Activated CD4-positive, alpha-beta T cell treated with anti-CD3 and anti-CD28 coated beads for 48 hours (primary cell): ENCODE measurements at places on chromosomes 3 and 15.

DNA sequence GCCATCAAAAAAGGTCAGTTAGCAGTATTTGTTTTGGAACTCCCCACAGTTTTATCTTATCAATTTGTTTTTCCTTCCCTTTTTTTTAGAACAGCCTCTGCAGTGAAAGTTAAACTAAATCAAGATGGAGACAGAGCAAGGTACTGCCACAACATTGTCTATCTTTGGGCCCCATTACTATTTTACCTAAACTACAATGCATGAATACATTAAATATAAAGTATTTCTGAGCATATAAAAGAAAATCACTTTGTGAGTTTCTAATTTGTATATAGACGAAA is 139.5 kb downstream of the MEIS2 start:
- no peak for DNase-seq

GRCh38 chr15:39618063-39618823 is 37.4 kb downstream of the THBS1 start:
- no peak for DNase-seq

DNA sequence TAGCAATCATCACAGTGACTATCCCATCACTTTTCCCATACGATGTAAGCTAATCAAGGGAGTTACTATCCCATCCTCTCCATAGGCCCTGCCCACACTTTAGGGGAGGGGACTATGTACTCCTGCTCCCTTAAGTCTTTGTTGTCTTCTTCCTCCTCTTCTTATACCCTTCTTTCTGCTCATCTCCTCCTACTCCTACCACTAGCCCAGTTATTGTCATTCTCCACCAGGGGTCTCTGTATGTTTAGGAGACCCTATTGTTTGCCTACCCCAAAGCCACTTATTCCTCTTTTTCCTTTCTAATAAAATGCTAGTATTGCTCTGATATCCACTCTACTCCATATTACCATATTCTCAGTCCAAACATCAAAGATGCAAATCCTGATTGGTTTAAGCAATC is 27.8 kb downstream of the STAC start:
- DNase-seq = no peak

- peak; percentile 35 for DNase-seq
Measured at GRCh38 chr3:125055331-125055912, 375 bp downstream of the HEG1 start.

GRCh38 chr3:10628891-10629670 is 123.7 kb upstream of the ATP2B2 start:
- DNase-seq = no peak

- DNase-seq = no peak
Measured at GRCh38 chr3:178971614-178972013, 100.0 kb downstream of the ZMAT3 start.

DNA sequence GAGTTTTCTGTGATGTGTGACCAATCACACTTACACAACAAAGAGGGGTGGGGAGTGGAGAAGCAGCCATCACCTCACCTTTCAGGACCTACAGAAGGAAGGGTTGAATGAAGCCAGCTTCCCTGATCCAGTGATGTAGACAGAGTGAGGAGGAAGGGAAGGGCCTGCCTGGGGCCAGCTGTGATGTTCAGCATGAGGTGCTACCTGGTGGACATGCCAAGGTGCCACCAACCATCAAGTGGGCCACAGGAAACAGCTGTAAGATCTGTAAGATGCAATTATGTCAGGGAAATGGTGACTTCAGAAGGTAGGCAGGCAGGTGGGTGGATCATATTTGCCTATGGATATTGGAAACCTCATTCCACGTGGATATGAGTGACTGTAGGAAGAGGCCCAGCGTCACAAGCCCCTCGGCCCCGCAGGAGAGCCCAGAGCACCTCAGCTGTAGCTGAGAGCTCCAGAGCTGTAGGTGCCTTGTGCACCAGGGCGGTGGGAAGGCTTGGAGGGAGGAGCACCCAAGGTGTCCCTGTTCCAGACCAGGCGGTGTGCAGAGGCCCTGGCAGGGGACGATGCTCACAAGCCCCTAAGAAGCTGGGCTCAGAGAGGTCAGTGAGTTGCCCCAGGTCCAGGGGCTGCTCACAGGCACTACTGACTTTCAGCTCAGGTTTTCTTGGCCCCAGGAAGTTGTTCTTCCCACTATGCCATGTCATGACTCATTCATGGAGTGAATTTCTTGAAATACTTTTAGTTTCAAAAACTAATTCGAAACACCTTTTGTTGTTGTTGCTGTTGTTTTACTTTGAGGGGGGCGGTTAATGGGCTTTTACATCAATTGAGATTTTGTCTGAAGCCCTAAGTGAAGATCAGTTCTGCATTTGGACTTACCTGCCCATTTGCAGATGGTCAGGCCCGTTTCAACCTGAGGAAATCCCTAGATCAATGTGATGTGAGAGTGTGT is 94.2 kb upstream of the ALDH1A3 start:
- no peak for DNase-seq

- DNase-seq = no peak
Measured at GRCh38 chr3:3097958-3098357, 12.2 kb downstream of the IL5RA start.

DNA sequence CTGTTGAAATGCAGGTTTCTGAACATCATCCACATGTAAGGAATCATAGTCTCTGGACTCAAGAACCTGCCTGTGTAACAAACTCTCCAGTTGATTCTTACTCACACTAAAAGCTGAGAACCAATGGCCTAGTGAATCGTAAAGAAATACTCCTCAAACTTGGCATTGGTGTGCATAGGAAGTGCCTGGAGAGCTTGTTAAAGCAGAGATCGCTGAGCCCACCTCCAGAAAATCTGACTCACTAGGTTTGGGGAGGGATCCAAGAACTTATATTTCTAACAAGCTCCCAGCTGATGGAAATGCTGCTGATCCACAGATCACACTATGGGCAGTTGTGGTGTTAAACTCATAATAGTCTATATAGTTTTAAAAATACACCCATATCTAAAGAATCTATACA is 55.8 kb upstream of the LMCD1 start:
- no peak for DNase-seq

DNA sequence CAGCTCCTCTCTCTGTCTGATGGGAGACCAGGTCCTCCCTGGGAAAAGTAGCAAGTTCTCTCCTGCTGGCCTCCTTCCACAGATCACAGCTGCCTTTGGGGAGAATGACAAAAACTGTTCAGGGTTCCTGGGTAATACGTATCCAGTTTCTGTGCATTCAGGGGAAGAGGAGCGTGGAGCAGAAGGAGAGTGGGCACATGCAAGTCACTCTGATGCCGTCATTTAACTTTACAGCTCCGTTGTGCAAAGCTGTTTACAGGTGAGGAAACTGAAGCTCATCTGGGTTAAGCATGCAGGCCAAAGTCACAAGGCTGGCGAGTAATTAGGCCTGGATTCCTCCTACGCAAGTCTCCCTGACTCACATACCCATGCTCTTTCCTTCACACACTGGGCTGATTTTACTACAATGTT is 7.5 kb upstream of the TM4SF1 start:
- no peak for DNase-seq

GRCh38 chr3:78994174-78995027 is 773.4 kb downstream of the ROBO1 start:
- no peak for DNase-seq

GRCh38 chr3:169512991-169513390 is 150.5 kb downstream of the MECOM start:
- DNase-seq = no peak

- DNase-seq = no peak
Measured at GRCh38 chr15:93332168-93332553, 243.2 kb upstream of the RGMA start.

DNA sequence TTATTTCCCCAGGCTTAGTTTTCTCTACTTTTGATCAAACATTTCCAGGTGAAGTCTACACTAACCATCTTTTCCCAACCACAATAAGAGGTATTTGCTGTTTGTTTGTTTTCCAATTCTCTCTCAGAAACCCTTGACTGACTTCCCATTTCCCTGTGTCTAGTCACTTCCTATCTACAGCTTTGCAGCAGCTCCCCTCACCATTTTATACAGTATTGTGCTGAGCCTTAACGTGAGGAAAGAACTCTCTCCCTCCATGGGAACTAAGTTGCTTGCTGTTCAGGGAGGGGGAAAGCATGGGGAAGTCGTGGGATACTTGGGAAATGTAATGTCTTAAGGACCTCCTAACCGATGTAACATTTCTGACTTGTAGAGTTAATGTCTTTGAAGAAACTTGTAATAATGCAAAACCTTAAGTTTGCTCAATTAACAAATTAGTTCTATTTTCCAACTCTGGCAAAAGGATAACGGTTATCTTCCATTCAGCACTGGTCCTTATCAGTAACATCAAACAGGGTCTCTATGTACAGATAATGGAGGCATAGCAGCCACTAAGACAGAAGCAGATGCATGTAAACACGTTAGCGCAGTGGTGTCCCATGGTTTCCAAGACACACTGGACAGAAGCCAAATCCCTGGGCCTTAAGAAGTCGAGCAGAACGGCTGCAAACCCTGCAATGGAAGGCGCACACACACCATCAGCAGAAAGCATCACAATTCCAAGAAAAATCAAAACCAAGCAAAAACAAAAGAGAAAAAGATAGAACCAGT is 39.7 kb downstream of the NPTN start:
- DNase-seq = no peak

DNA sequence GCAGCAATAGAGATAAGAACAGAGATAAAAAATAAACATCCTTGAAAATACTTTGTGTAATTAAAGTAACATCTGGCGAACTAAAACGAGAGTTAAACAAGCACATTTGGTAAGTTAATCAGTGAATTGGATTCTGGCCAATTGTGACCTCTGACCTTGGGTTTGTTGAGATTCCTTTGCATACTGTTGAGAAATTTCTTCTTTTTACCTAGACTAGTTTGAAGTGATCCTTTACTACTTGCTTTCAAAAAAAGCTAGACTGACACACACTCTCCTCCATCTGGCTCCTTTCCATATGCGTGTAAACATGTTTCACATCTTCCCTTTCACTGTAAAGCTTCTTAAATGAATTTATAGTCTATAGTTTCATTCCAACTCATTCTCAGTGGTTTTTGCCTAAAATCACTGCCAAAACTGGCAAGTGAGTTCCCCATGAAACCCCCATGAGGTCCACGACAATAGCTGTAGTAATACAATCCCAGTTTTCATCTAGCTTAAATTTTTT is 17.3 kb upstream of the GBE1 start:
- no peak for DNase-seq

GRCh38 chr3:116135457-116136085 is 309.7 kb downstream of the LSAMP start:
- DNase-seq = no peak

GRCh38 chr15:40006646-40007045 is 32.3 kb downstream of the SRP14 start:
- no peak for DNase-seq

- no peak for DNase-seq
Measured at GRCh38 chr15:63405683-63406390, 24.2 kb upstream of the CA12 start.

GRCh38 chr15:47332481-47332880 is 384.8 kb upstream of the SEMA6D start:
- DNase-seq = no peak

- no peak for DNase-seq
Measured at GRCh38 chr3:7875925-7876324, 625.7 kb upstream of the LMCD1 start.

DNA sequence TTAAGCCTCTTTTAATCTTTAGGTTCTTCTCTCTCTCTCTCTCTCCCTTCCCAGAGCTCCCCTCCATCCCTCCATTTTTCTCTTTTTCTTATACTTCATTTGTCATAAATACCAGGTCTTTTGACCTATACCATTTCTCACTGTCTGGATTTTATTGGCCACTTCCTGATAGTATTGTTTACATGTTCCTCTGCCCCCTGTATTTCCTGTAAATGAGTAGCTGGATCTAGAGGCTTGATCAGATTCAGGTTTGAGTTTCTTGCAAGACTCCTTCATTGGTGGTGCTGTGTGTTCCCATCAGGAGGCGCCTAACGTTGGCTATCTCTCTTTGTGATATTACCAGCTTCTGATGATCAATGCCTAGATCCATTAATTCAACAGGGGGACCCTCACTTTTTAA is 42.2 kb downstream of the DAPK2 start:
- no peak for DNase-seq

DNA sequence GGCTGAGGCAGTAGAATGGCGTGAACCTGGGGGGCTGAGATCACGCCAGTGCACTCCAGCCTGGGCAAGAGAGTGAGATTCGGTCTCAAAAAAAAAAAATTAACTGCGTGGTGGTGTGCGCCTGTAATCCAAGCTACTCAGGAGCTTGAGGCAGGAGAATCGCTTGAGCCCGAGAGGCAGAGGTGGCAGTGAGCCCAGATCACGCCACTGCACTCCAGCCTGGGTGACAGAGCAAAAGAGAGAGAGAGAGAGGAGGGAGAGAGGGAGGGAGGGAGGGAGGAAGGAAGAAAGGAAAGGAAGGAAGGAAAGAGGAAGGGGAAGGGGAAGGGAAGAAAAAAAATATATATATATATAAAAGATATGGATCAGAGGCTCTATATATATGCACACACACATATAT is 6.0 kb downstream of the TM4SF19 start:
- no peak for DNase-seq
